Mesenteric fat pad (tissue), 1 donor: ENCODE measurements at places on chromosomes 12 and 14. TPM values are rescaled to one million over a fixed set of nuclear protein-coding genes. Genes with fewer than 3 reads are reported as not detected.

The DHRS1 gene
- total RNA-seq = 19.0 TPM

The NUAK1 gene
- total RNA-seq = 54.4 TPM

- no peak for DNase-seq
These were observed 5.4 kb upstream of the SLC22A17 start for GRCh38 chr14:23358042-23358441.

DNA sequence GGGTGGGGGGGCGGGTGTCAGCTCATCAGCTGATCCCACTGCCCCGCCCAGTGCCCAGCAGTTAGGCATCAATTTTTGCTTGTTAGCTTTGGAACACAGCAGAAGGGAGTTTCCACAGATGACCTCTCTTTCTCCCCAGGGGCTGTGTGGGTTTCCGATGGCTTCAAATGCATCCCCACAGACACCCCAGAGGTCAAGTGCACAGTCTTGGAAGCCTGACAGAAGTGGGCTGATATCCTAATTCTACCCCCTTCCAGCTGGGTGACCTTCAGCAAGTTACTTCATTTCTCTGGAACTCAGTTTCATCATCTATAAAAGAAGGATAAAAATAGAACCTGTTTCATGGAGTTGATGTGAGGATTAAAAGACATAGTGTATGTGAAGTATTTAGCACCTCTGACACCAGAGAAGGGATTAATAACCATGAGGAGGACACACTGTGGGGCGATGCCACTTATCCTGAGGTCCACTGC, 22.0 kb downstream of the TTC9 start:
- DNase-seq = no peak

The SCNN1A gene
- 3.3 TPM for total RNA-seq

- DNase-seq = no peak
These were observed 612.4 kb downstream of the NRXN3 start for GRCh38 chr14:78782551-78782950.

DNA sequence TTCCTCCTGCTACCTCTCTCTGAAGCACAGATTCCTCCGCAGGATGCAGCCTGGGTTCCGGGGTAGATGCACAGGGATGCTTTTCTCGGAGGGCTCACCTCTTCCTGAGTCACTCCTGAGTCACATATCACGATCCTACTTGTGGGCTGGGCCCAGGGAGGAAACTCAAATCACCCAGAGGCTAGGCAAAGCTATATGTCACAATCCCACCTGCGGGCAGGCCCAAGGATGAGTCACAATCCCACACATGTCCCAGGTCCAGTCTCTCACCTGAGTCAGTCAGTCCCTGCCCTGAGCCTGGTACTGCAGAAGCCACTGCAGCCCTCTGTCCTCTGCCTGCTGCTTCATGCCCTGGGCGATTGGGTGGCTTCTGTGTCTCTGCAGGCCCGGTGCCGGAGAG, 149.0 kb upstream of the GSC start:
- peak; percentile 71 for DNase-seq

DNA sequence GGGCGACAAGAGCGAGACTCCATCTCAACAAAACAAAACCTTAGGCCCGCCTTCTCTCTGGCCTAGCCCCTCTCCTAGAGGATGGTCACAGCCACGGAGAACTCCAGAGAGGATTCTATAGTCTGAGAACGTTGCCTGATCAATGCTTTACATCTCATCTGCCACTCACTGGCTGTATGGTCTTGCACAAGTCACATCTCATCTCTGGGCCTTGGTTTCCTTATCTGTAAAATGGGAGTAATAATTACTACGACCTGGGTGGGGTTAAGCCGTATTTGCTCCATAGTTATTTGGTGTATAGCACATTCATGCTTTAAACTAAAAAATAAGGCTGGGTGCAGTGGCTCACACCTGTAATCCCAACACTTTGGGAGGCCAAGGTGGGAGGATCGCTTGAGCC, 8.5 kb downstream of the TRPV4 start:
- DNase-seq = no peak

- DNase-seq = no peak
These were observed 56.8 kb downstream of the DUSP16 start for GRCh38 chr12:12505544-12506495.

The OLR1 gene
- 6.2 TPM for total RNA-seq

DNA sequence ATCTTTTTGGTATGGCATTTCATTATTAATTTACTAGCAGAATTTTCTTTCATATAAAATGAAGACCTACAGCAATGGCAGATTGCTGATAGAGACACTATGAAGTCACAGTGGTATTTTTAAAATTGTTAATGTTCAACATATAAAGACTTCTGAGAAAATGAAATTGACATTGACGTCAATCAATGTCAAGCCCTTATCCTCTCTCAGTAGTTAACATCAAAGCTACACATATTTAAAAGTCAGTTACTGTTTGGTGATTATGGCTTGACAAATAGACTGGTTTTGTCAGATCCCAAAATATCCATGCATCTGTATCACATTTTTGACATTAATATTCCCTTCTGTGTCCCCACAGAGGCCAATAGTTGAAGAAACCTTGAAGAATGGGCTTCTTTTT, 1069.1 kb upstream of the SEL1L start:
- DNase-seq = no peak

- no peak for DNase-seq
These were observed 8.5 kb downstream of the SLC38A1 start for GRCh38 chr12:46260124-46260912.

DNA sequence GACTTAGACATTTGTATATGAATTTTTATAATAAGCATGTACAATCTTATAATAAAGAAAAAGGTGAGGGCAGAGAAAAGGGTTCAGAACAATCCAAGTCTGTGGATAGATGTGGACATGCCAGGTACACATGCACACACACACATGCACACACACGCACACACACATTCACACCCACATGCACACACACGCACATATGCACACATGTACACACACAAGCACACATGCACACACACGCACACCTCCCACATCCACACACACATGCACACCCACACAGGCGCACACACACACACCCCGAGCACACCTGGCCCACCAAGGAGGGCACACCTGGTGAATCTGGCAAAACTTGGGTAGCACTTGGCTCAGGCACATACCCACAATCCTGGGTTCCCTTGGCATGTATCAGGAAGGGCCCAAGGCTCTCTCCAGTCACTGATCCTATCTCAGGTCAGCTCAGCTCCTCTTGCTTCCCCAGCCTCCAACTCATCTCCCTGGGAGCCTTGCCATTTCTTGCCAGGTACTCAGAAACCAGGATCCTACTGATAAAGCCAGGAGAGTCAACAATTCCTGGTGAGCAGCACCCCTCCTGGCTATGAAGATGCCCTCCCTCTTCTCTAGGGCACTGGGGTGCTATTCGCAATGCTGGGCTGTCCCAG, 18.6 kb upstream of the TMEM106C start:
- DNase-seq = no peak

The CDK2 gene
- total RNA-seq = 21.4 TPM

DNA sequence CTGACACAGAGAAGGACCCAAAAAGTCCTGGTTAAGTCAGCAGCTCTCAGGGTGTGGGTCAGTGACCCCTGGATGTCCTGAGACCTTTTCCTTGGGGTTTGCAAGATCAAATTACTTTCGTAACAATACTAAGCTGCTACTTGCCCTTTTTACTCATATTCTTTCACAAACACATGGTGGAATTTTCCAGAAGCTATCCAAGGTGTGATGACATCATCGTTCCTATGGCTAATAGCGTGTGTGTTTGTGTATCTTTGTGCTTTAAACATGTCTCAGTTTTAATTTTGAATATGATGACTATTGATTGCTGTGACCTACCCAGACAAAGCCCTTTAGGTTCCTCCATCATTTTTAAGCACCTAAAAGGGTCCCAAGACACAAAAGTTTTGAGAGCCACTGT, 176.2 kb downstream of the PHETA1 start:
- no peak for DNase-seq

The SIX4 gene
- total RNA-seq = 1.9 TPM

- DNase-seq = no peak
These were observed 2.5 kb downstream of the CAPS2 start for GRCh38 chr12:75327642-75328041.

- no peak for DNase-seq
These were observed 225.5 kb downstream of the CCDC91 start for GRCh38 chr12:28415755-28416154.

DNA sequence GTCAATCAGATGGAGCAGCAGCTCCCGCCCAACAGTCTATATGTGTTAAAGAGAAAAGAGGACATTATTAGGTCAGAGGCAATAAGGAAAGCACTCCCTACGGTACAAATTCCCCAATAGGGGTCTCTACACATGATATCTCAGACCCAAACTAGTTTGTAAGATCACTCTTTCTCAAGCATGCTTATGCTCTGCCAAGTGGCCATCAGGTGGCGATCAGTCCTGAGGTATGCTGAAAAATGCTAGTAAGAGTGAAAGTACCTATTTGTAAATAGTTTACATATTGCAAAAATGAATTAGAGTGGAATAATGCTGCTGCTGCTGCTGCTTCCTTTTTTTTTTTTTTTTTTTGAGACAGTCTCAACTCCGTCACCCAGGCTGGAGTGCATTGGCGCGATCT, 61.0 kb downstream of the CPM start:
- no peak for DNase-seq

The GPD1 gene
- 1,023 TPM for total RNA-seq

The IL26 gene
- not detected for total RNA-seq

- no peak for DNase-seq
These were observed 1.2 kb upstream of the ALDH1L2 start for GRCh38 chr12:105085501-105085900.

The ZNF891 gene
- 1.8 TPM for total RNA-seq

DNA sequence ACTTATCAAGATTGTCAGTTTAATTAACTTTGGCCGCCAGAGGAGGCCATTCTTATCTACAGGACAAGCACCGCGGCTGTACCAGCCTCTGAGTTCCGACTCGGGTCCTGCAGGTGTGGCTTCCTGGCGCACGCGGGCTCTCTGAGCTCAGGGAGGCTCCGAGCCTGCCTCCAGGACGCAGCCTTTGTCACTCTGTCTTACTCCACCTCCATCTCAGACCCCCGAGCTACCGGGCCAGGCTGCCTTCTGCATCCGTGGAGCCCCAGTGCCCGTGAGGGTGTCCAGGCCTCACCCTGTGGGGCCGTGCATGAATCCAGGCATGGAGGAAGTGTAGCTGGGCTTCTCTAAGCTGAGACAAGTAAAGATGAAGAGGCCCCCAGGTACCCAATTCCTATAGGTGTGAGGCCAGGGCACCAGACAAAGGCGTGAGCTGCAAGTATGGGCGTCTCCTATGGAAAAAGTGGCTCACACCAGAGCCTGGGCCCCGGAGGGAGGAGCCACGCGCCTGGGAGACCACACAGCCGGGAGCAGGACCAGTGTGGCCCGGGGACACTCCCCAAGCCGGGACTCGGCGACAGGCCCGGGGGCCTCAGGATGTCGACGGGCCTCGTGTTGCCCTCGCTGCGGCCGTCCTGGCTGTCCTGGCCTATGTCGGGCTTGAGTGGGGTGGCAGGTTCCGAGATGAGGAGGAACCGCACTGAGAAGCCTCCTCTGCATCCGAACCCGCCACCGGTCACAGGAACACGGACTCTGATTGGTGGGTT, 42.8 kb downstream of the NOC4L start:
- DNase-seq = no peak

DNA sequence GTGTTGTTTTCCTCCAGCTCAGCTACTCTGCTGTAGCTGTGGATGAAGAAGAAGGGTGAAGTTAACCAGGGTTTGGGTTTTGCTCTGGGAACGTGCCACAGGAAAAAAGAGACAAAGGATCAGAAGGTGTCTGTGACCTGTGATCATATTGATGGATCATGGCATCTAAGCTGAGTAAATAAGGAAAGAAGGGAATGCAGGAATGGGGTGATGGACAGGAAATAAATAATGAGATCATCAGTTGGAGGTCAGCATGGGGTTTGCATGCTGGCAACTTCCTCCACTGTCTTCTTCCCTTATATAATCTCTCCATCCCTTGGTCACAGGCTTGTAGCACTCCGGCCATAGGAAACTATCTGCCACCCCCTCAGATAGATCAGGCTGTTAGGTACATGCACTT, 430.3 kb upstream of the PDE3A start:
- DNase-seq = no peak

DNA sequence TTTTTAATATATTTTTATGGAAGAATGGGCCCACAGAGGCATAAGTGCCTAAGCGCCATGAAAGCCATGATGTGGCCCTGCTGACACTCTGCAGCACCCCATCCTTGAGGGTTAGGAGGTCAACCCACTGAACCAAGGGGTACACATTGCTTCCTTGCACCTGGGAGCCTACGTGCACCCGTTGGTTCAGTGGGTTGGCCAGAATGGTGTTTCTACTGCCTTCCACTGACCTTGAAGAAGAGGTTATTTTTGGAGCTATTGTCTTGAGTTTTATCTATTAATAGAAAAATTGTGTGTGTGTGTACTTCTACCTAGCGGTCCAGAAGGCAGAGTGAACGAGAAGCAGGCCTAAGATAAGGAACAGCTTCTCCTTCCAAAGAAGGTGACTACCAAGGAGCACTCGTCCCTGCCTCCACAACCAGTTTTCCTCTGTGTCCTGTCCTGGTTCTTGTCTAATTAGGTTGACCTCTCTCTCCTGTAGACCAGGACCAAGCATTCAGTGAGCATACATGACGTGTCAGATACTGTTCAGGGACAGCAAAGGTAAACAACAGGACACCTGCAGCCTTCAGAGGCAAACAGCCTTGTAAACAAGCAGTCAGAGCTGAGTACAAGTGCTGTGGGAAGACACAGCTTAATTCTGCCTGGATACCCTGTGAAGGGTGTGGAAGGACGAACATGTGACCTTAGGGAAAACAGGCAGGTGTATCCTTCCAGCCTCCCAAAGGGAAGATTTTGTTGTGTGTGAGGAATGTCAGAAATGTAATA, 30.4 kb upstream of the PLEK2 start:
- DNase-seq = no peak

The CRIP1 gene
- 64.8 TPM for total RNA-seq

- no peak for DNase-seq
These were observed 32.0 kb upstream of the SPPL3 start for GRCh38 chr12:120936197-120936596.

- no peak for DNase-seq
These were observed 915.3 kb downstream of the FSCB start for GRCh38 chr14:43591776-43592175.

The LRIG3 gene
- total RNA-seq = 17.6 TPM

The VIPAS39 gene
- 13.8 TPM for total RNA-seq

DNA sequence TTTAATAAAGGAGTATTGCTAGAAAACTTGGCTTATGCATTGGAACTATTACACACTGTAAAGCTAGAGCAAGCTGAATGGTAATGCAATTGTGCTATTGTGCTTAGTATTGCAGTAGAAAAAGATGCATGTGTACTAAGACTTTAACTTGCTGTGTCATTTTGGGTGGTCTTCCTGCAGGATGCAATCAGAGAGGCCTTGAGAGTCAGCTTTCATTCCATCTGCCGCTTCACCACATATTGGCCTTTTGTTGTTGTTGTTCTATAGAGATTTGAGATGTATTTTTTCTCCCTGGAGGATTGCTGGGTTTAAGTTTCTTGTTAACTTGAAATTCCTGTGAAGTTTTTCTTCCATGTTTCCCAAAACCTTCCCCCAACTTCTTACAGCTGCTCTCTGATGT, 449.7 kb downstream of the TMTC2 start:
- DNase-seq = no peak

The KCNH3 gene
- 0.19 TPM for total RNA-seq

GRCh38 chr12:24307716-24308335, 358.4 kb upstream of the SOX5 start:
- DNase-seq = no peak
